ENCODE measurements at places on chromosomes 11 and 22.

DNA sequence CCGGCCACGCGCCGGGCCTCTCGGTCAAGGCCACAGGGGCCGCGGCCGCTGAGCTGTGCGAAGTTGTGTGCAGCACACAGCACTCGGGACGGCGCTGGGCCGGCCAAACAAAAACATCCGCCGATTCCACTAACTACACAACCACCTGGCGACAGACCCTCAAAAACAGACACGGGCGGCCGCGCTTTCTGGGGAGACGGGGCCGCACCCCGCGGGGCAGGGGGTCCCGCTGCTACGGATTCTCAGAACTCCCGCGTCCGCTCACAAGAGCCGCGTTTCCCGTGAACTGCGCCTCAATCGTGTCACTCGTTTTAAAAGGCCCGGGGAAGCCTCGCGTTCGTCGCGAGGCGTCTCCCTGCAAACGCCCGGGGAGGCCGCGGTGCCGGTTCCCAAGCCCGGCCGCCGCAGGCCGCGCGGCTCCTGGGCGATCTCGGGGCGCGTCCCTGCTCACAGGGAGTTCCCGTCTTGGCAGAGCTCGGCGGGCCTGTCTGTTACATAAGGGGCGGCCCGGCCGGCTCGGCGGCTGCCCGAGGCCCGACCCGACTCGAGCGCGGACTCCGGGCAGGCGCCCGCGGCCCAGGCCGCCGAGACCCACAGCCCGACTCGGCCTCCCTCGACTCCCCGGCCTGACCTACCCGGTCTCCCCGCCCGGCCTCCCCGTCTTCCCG lies 936 bp downstream of the BRD1 start:
- DNase-seq: peak; percentile 44

DNA sequence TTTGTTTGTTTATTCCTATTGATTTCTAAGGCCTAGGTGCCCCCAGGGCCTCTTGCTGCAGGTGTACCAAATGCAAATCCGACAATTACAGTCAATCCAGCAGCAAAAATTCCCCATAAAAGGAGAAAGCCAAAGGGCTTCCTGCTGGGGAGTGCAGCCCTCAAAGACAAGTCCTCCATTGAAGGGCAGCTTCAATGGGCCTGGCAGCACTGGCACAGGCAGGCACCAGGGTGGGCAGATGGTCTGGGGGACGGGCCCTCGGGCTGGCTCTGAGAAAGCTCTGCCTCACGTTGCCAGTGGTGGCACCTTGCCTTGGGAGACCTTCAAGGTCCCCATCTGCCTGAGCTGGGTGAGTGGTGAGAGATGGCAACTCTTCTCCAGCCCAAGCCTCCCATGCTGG lies 128.0 kb downstream of the DSCAML1 start:
- no peak for DNase-seq

DNA sequence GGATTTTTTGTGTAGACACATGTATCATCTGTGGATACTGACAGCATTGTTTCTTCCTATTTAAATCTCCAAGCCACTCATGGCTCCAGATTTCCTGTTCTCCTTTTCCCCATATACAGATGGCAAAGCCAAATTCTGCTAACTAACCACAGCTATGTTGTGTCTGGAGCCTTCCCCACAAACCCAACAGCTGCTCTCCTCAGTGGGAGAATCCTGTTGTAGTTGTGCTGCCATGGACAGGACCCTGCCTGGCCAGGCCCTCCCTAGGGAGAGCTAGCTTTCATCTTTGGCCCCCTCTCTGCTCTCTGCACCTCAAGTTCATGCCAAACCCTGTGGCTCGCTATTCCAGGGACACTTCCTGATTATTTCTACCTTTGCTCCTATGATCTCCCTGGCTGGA lies 106.4 kb upstream of the CCDC90B start:
- DNase-seq: no peak

- no peak for DNase-seq
Observed at GRCh38 chr11:128021349-128022006, 565.9 kb downstream of the ETS1 start.

- DNase-seq: no peak
Observed at GRCh38 chr22:38564669-38565068, 5.3 kb downstream of the DMC1 start.

DNA sequence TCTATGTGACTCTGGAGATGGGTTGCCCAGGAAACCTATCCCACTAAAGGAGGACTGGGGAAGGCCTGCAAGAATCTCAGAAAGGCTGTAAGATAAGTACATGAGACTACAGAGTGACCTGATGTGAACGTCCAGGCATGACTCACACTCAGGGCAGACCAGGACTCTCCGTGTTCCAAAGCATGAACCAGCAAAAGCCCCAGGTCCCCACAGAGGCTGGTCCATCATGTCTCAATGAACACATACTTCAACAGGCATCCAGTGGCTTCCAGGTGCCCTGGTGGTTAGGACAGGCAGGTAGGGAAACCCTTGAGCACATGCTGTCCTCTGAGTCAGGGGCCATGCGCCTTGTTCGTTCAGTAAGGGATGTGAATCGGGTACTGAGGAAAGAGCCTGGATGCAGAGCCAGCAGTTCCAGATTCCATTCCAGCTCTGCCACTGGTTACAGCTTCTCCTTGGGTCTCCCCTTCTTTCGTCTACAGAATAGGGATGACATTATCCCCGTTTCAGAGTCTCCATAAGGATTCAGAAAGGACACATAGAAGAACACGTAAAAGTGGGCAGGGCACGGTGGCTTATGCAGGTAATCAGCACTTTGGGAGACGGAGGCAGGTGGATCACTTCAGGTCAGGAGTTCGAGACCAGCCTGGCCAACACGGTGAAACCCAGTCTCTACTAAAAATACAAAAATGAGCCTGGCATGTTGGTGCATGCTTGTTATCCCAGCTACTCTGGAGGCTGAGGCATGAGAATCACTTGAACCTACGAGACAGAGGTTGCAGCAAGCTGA lies 129.0 kb upstream of the TEAD1 start:
- no peak for DNase-seq

GRCh38 chr22:17087498-17088131 lies 2.8 kb downstream of the IL17RA start:
- peak; percentile 77 for DNase-seq

- DNase-seq: no peak
Observed at GRCh38 chr22:47219789-47220188, 457.3 kb downstream of the TBC1D22A start.

DNA sequence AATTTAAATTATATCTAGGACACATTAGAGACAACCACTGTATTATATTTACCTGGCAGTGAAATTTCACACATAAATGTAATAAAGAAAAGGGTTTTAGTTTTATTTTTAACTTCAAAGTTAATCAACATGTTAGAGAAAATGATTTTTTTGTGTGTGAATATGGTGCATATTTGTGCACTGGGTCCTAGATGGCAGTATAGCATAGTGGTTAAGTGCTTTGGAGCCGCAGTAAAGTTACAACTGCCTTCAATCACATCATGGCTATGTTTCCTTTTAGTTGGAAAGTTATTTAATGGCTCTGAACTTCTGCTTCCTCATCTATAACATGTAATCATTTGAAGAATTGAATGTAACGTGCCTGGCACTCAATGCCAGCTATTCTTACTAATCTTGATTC lies 108.9 kb upstream of the DDI1 start:
- no peak for DNase-seq

- no peak for DNase-seq
Observed at GRCh38 chr11:47360341-47360740, 7.8 kb upstream of the MYBPC3 start.

- DNase-seq: no peak
Observed at GRCh38 chr22:48976556-48977535, 850.8 kb downstream of the BRD1 start.

- DNase-seq: no peak
Observed at GRCh38 chr11:8586805-8587204, 7.2 kb downstream of the STK33 start.

DNA sequence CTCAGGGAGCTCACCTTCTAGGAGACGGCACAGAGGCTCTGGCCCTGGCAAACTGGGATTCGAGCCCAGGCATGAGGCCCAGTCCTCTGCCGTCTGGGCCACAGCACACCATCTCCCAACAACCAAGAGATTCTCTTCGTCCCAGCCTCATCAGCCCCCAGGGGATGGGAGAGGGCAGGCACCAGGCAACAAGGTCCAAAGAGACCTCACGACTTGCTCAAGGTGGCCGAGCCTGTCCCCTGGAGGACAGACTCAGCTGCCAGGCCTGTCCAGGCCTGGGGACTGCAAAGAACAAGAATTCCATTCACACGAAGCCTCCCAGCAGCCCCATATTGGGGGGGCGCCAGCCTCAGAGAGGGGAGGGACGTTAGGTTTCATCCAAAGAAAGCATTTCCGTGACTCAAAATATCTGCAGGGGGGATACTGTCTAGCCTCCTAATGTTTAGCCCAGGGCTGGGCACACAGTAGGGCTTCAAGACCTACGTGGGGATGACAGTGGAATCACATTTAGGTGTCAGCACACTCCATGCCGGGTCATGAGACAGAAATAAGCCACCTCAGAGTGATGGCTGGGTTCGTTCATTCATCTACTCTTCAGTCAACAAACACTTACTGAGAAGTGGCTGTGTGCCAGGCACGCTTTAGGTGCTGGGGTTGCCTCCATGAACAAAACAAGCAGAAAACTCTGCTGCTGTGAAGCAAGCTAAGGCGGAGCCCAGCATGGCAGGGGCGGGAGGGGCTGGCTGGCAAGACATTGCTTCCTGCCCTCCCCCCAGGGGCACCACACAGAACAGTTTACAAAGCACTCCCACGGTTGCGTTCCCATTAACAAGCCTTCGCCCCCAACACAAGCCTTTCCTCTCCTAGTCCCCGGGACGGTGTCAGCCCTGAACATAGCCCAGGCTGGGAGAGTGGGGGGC lies 1.2 kb downstream of the CARNS1 start:
- peak; percentile 76 for DNase-seq

GRCh38 chr11:4095509-4096230 lies 1.1 kb downstream of the RRM1 start:
- no peak for DNase-seq

GRCh38 chr22:42630211-42630610 lies 10.2 kb downstream of the ATP5MGL start:
- no peak for DNase-seq

DNA sequence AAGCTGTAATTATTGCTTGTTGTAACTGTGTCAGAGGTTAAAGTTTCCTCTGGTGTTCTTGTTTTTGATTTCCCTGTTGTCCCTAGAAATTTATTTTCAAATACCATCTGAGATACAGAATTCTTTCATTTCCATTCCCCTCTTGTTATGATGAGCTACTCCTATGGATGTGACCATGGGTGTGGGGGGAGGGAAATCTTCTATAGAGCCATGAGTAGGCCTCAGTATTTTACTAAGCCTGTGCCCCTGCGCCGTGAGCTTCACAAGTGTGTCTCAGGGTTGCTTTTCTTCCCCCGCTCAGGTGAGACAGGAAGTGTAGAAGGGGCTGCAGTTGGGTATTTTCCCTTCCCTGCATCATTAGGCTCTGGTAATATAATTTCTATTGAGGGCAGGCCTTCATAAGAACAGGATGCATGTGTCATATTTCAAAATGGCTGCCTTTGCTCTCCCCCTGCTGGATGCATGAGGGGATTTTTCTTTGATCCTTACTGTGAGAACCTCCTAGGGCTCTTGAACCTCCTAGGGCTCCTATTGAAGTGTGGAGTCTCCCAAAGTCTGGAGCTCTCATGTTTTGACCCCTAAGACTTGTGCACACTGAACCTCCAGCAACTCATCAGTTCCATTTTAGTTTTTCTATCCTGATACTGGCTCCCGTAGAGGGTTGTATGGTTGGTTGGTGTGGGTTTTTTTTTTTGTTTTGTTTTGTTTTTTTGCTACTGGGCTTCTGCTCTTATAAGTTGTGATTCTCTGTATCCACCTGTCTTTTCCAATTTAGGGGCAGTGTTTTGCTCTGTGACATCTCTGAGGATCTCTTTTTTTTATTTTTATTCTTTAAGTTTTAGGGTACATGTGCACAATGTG lies 658.2 kb downstream of the NTM start:
- no peak for DNase-seq

GRCh38 chr11:67998150-67999045 lies 5.5 kb downstream of the UNC93B1 start:
- DNase-seq: no peak

DNA sequence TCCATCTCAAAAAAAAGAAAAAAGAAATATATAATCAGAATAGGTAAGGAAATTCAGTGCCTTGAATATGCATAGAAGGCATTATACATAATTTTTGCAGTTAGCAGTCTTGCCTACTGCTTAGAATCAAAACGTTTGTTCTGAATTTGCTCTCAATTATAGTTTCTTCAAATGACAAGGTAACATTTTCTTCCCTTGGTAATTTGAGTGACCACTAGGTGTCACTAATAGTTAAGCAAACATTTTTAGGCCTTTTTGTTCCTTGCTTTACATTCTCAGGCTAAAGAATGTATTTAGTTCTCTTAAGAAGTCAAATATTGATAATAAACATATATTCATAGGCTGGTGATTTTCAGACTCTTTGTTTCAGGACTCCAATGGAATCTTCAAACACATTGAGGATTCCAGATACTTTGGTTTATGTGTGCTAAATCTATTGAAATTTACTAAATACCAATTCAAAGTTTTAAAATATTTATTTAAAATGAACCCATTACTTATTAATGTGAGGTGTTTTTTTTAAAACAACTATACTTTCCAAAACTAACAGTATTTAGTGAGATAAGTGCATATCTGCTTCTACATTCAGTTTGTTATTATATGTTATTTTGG lies 55.0 kb upstream of the DEPDC7 start:
- no peak for DNase-seq

GRCh38 chr22:49347376-49347775 lies 480.3 kb downstream of the BRD1 start:
- no peak for DNase-seq

- DNase-seq: no peak
Observed at GRCh38 chr11:87726506-87726905, 448.7 kb downstream of the RAB38 start.

DNA sequence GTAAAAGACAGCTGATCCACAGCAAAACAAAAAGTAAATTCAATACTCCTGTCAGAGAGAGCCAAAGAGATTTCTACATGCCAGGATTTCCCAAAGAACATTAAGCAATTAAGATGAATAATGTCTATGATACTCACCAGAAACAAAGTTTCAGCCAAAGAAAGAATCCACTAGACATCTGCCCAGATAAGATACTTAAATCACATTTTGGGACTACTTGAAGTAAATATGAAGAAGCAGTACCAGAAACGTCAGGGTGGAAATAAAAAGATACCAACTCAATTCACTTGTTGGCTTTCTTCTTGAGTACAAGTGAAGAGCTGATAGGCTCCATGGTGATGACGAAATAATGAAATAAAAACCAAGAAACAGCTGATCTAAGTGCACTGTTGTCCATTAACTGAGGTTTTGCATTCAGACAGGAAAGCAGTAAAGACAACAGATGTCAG lies 31.6 kb upstream of the ARHGAP32 start:
- DNase-seq: no peak

GRCh38 chr11:7537265-7537664 lies 23.5 kb downstream of the PPFIBP2 start:
- DNase-seq: no peak

DNA sequence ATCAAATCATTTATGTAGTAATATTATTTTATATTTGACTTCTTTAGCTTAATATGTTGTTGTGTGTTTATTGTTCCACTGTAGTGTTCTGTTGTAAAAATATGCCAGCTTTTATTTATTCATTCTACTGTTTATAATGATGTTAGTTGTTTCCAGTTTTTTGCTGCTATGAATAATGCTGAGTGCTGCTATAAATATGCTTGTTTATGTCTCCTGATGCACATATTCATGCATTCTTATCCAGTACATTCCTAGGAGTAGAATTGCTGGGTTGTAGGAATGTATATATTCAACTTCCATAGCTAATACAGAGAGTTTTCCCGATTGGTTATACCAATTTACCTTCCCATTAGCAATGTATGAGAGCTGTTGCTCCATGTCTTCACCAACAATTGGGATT lies 33.5 kb upstream of the RAB30 start:
- DNase-seq: no peak

- peak; percentile 20 for DNase-seq
Observed at GRCh38 chr22:26922806-26923205, 265.4 kb downstream of the MIAT start.
